ENCODE measurements at places on chromosomes 2 and 18. TPM values are rescaled to one million over a fixed set of nuclear protein-coding genes. Genes with fewer than 3 reads are reported as not detected.

- no peak overlapping the region for H3K4me3 ChIP-seq
- H3K27me3 ChIP-seq, result no peaks in the 10 kb centered on the region
- no peaks in the 10 kb centered on the region for H3K36me3 ChIP-seq
- H3K4me1 ChIP-seq, result no peaks in the 10 kb centered on the region
- H3K27ac ChIP-seq, result no peak overlapping the region
These were observed 17.4 kb upstream of the DNAJC10 start for GRCh38 chr2:182698671-182699070.

DNA sequence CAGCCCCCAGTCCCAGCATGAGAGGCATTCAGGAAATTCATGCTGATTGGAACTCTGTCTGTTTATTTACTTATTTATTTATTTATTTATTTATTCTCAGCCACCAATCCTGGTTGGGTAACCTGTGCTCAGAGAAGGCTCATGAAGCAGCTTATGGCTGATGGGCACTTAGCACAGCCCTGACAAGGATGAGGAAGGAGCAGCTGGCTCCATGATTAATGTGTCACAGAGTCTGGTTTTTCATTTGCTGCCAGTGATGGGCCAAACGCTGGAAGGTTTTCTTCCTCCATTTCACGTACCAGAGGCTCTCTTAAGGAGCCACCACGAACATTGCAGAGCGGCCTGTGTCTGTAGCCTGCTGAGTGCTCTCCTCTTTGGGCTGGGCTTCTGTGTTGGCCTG, 28.3 kb upstream of the KCNS3 start:
- no peaks in the 10 kb centered on the region for H3K36me3 ChIP-seq
- H3K27me3 ChIP-seq, result no peaks in the 10 kb centered on the region
- H3K27ac ChIP-seq, result no peak overlapping the region
- no peak for DNase-seq
- no peaks in the 10 kb centered on the region for H3K4me1 ChIP-seq

DNA sequence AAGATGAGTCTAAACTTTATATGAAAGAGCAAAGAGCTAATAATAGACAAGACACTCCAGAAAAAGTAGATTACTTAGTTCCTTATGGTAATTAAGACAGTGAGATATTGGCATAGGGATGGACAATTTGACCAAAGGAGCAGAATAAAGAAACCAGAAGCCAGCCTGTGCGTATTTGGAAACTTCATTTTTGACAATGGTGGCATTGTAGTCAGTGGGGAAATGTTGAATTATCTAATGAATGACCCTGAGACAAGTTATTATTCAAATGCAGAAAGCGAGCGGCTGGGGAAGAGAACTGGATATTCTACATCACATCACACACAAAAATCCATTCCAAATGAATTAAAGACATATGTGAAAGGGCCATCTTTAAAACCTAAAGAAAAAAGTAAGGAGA, 144.3 kb downstream of the DTNB start:
- H3K36me3 ChIP-seq, result no peaks in the 10 kb centered on the region
- H3K4me3 ChIP-seq, result no peak overlapping the region

DNA sequence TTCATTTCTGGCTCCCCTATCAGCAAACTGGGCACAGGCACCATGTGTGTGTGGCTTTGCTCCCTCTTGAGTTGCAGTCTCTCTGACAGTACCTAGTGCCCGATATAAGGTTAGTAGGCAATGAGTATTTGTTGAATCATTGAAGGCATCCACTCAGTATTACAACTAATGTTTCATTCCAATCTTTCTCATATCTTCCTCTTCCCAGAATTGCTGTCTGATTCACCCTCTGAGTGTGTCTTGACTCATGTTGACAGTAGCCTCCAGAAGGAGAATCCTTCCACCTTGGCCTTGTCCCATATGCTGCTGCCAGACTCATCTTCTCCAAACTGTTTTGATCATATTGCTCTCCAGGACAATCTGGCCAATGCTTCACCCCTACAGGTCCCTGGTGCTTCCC, 202.5 kb downstream of the LRRTM1 start:
- no peak for DNase-seq
- H3K4me1 ChIP-seq, result no peaks in the 10 kb centered on the region
- H3K4me3 ChIP-seq, result no peak overlapping the region
- H3K27me3 ChIP-seq, result no peaks in the 10 kb centered on the region

DNA sequence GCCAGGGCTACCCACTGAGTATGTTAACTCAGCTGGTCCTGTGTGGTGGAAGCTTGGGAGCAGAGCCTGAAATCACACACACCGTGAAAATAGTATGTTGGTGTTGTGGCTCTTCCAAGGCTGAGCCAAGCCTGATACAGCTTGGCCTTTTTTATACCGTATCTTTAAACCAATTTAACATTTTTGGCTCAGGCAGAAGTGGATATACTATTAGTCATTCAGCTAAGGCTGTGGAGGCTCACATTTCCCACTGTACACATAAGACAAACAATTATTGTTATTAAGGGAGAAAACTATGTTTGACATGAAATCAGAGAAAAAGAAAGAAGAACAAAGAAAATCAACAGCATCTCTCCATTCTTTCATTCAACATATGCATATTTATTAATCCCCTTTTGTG, 159.0 kb downstream of the BCL11A start:
- no peak overlapping the region for H3K4me3 ChIP-seq
- no peaks in the 10 kb centered on the region for H3K36me3 ChIP-seq
- H3K4me1 ChIP-seq, result no peaks in the 10 kb centered on the region
- H3K27ac ChIP-seq, result no peak overlapping the region
- H3K27me3 ChIP-seq, result no peaks in the 10 kb centered on the region
- DNase-seq, result no peak

DNA sequence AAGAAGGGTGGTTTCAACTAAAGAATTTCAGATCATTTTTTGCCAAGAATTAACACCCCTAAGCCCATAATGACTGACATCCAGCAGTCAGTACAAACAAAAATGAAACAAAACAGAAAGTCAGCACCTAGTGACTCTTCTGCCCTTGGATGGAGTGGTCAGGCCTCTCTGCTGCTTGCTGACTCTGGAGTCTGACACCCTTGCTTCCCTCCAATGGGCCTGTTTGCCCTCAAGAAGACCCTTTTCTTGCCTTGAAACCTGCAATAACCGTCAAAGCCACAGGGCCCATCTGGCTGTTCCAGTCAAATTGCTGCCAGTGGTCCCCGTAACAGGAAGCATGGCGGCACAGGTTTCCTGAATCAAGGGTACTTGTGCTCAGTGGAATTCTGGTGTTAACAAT, 27.2 kb upstream of the CYTIP start:
- H3K4me3 ChIP-seq, result no peak overlapping the region
- H3K4me1 ChIP-seq, result no peaks in the 10 kb centered on the region
- H3K36me3 ChIP-seq, result no peaks in the 10 kb centered on the region
- no peak for DNase-seq
- no peaks in the 10 kb centered on the region for H3K27me3 ChIP-seq

DNA sequence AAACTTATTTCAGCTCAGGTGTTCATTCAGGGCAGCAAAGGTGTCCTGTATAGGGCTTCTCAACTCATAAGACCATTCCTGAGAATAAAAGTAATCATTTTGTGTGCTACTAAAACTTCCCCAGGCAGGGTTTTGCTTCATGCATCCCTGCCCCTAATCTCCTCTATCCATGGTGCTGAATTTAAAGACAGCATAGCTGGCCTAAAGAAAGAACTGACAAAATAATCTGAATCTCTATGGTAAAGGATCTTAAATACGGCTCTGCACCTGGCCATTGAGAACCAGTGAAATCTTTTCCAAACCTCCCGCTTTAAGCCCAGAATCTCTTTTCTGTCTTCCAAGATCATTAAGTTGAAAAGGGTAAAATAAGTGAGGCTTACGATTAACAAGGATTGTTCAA, 292.1 kb upstream of the KLHL29 start:
- H3K4me3 ChIP-seq, result no peak overlapping the region
- H3K4me1 ChIP-seq, result no peaks in the 10 kb centered on the region
- no peak for DNase-seq
- no peaks in the 10 kb centered on the region for H3K36me3 ChIP-seq

- H3K36me3 ChIP-seq, result no peaks in the 10 kb centered on the region
- H3K4me3 ChIP-seq, result no peak overlapping the region
- H3K4me1 ChIP-seq, result no peaks in the 10 kb centered on the region
- H3K27me3 ChIP-seq, result no peaks in the 10 kb centered on the region
- DNase-seq, result no peak
These were observed 21.1 kb upstream of the GALNT5 start for GRCh38 chr2:157236404-157236803.

GRCh38 chr2:108069515-108070310, 83.4 kb downstream of the SLC5A7 start:
- no peak overlapping the region for H3K27ac ChIP-seq
- no peak overlapping the region for H3K4me3 ChIP-seq
- no peak for DNase-seq
- no peaks in the 10 kb centered on the region for H3K36me3 ChIP-seq

- no peak overlapping the region for H3K4me3 ChIP-seq
- H3K27me3 ChIP-seq, result no peaks in the 10 kb centered on the region
- peak overlapping the region; percentile 15 for H3K27ac ChIP-seq
- H3K4me1 ChIP-seq, result no peaks in the 10 kb centered on the region
- DNase-seq, result no peak
These were observed 134.3 kb upstream of the RASGRP3 start for GRCh38 chr2:33342171-33342570.

DNA sequence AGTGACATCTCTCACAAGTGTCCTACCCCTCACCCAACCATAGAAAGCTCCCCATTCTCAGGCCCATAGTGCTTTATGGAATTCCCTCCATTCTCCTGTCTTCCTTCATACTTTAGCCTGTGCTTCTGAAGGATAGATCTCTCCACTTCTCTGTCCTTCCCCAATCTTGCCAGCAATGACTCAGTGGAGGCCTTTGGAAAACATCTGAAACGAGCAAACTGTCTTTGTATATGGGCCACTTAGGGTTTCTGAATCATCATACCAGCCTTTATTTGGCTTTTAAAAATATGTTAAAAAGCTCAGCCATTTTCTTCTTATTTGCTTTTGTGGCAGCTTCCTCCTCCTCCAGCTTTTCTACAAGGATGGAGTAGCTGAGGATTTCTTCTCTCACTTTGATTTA, 65.6 kb upstream of the ZNF385B start:
- no peak for DNase-seq
- no peaks in the 10 kb centered on the region for H3K4me1 ChIP-seq
- H3K4me3 ChIP-seq, result no peak overlapping the region
- H3K27ac ChIP-seq, result no peak overlapping the region

GRCh38 chr18:76581261-76581660, 86.2 kb upstream of the ZNF516 start:
- no peak for DNase-seq
- no peaks in the 10 kb centered on the region for H3K4me1 ChIP-seq
- H3K27me3 ChIP-seq, result no peaks in the 10 kb centered on the region
- no peak overlapping the region for H3K4me3 ChIP-seq
- no peak overlapping the region for H3K27ac ChIP-seq

DNA sequence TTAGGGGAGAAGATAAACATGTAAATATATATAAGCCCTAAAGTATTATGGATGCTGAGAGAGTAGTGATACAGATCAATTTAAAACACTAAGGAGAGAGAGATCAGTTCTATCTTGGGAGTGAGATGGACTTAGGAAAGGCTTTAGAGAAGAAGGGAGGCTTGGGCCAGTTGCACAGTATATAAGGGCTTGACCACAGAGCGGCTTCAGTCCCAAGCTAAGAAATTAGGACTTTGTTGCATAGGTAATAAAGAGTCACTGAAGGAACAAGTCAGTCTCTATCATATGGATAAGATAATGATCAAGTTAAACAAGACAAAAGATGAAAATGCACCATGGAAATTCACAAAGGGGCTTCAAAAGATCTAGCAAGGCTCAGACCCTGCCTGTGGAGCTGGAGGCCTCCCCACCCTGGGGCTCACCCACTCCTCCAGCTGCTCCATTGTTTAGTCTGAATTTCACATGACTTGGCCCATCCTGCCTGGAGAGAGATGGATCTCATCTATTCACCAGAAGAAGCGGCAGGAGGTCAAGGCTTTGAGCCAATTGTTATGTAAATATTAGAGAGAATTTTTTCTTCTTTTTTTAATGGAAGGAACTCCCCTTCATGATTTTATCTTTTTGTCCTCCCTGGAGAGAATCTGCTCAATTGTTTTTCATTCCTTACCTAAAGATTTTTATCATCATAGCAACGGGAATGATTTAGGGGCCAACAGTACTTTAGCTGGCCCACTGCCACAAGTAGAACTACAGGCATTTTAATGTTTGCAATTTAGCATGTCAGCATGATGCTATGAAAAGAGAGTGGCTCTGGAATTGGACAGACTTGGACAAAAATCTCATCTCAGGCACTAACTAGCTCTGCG, 44.0 kb downstream of the GYPC start:
- no peaks in the 10 kb centered on the region for H3K4me1 ChIP-seq
- DNase-seq, result no peak
- no peaks in the 10 kb centered on the region for H3K27me3 ChIP-seq
- peaks cover 35% of the 10 kb centered on the region for H3K36me3 ChIP-seq
- H3K4me3 ChIP-seq, result no peak overlapping the region

- H3K27ac ChIP-seq, result no peak overlapping the region
- H3K4me1 ChIP-seq, result no peaks in the 10 kb centered on the region
- H3K36me3 ChIP-seq, result no peaks in the 10 kb centered on the region
- DNase-seq, result peak; percentile 7
- no peak overlapping the region for H3K4me3 ChIP-seq
- H3K27me3 ChIP-seq, result no peaks in the 10 kb centered on the region
These were observed 22.3 kb upstream of the GPR17 start for GRCh38 chr2:127623388-127624319.

DNA sequence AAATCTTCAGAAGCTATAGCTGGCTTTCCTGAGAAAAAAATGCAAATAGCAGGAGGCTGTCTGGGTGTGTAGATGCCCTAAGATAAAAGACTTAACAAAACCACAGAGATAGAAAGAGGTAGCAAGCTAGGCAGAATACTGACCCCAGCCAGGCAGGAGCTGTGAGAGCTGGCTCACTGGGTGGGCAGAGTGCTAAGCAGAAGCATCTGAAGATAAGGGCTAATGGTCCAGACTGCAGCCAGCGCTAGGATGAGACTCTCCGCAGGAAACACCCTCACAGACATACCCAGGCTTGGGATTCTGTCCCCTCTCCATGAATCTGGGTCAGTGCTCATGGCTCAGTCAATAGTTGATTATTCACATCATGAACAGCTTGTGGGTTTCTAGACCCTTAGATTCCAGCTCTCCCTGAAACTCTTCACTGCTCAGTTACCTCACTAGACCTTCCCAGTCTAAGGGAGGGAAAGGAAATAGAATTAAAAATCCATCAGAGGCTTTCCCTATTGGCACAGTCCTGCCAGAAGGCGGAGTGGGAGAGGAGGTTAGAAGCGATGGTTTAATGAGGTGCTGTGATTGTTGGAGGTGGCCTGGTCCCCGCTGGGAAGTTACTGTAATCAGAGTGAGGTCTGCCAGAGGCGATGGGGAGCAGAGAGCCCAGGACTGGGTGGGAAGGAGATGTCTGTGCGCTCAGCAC, 21.4 kb upstream of the CCBE1 start:
- no peaks in the 10 kb centered on the region for H3K4me1 ChIP-seq
- no peaks in the 10 kb centered on the region for H3K27me3 ChIP-seq
- no peak overlapping the region for H3K4me3 ChIP-seq
- no peak for DNase-seq
- H3K27ac ChIP-seq, result no peak overlapping the region

GRCh38 chr18:12768625-12769024, 65.8 kb downstream of the PSMG2 start:
- no peaks in the 10 kb centered on the region for H3K36me3 ChIP-seq
- H3K4me1 ChIP-seq, result no peaks in the 10 kb centered on the region
- DNase-seq, result no peak
- H3K4me3 ChIP-seq, result no peak overlapping the region

CCDC85A gene
- 4.5 TPM for total RNA-seq

LMAN1 gene
- 66.7 TPM for total RNA-seq

CHRND gene
- not detected for total RNA-seq

GLI2 gene
- total RNA-seq, result 9.8 TPM

DARS1 gene
- total RNA-seq, result 44.1 TPM

PLEK gene
- 9.2 TPM for total RNA-seq

TUBB8B gene
- not detected for total RNA-seq

ZNG1B gene
- 25.1 TPM for total RNA-seq

DYNAP gene
- not detected for total RNA-seq

UGT1A10 gene
- total RNA-seq, result not detected

TRAF3IP1 gene
- 11.6 TPM for total RNA-seq

POTEC gene
- not detected for total RNA-seq

NCKAP5 gene
- 6.1 TPM for total RNA-seq

CFAP221 gene
- 1.7 TPM for total RNA-seq

ANKRD36 gene
- 64.7 TPM for total RNA-seq
